Left colon (tissue), 2 donors: ENCODE measurements at places on chromosomes 2 and 18.

- no peak for DNase-seq
Observed at GRCh38 chr2:158735822-158736580, 59.1 kb upstream of the DAPL1 start.

DNA sequence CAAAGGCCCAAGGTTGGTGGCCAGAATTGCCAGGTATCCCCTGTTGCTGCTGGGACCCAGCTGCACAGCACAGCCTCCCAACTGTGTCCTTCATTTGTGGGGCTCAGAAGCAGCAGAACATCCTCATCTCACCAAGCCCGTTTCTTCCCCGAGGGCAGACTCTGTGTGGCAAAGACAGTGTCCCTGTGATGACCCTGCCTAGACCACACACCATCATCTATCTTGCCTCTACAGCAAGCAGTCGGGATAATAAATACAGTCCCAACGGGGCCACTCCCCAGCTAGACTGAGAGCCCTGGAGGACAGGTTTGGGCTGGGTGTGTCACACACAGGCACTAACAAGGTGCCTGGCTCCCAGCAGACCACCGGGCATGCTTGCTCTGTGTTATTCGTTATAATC lies 93.4 kb downstream of the PTGR3 start:
- DNase-seq: no peak

DNA sequence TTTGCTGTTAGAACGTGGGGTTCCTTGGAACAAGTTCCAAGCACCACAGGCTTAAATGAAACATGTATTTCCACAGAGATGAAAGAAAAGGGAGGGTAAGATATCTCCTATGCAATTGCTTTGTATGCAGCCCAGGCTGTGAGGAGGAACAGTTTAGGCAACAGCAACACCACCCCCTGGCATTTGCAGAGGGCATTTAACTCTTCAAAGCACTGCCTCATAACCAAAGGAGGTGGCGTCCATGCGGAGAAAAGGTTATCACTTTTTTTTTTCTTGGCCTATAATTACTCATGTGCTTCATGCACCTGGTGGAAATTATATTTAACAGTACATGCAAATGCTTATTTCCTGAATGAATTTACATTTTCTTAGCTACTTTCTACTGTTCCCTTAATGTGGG lies 286.0 kb downstream of the LPIN1 start:
- DNase-seq: no peak

- no peak for DNase-seq
Observed at GRCh38 chr2:180559771-180560170, 420.6 kb upstream of the UBE2E3 start.

GRCh38 chr2:29502460-29502911 lies 387.3 kb downstream of the CLIP4 start:
- DNase-seq: no peak

- no peak for DNase-seq
Observed at GRCh38 chr18:34592961-34593382, 117.1 kb upstream of the DTNA start.

- DNase-seq: no peak
Observed at GRCh38 chr18:77716282-77716681, 466.6 kb downstream of the GALR1 start.

- DNase-seq: no peak
Observed at GRCh38 chr2:60447943-60448342, 105.5 kb downstream of the BCL11A start.

- no peak for DNase-seq
Observed at GRCh38 chr2:1947316-1947715, 203.0 kb upstream of the PXDN start.

- no peak for DNase-seq
Observed at GRCh38 chr2:60028849-60029565, 524.4 kb downstream of the BCL11A start.
